Stimulated activated CD8-positive, alpha-beta memory T cell treated with anti-CD3 and anti-CD28 coated beads, Interleukin-2, amount 100 ng/mL, for 48 hours (primary cell): ENCODE measurements at places on chromosomes 16 and 17.

- DNase-seq = peak; percentile 89
These were observed 22.9 kb downstream of the SOCS1 start for GRCh38 chr16:11232852-11233726.

DNA sequence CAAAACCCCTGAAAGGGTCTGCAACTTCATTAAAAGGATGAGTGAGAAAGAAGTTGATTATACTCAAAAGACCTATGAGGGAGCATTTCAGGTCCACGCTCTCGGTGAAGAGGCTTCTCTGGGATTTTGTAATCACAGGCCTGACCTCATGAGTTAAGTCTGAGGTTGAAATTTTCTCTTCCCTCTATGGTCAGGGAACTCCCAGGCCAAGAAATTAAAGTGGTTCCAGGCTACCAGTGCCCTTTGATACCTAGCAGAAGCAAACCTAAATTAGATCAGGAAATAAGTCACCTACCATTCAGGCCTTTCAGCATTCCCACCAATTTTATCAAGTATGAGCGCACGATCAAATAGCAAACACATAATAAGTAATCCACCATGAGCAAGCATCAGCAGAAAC, 27.9 kb downstream of the MBTD1 start:
- DNase-seq = no peak

DNA sequence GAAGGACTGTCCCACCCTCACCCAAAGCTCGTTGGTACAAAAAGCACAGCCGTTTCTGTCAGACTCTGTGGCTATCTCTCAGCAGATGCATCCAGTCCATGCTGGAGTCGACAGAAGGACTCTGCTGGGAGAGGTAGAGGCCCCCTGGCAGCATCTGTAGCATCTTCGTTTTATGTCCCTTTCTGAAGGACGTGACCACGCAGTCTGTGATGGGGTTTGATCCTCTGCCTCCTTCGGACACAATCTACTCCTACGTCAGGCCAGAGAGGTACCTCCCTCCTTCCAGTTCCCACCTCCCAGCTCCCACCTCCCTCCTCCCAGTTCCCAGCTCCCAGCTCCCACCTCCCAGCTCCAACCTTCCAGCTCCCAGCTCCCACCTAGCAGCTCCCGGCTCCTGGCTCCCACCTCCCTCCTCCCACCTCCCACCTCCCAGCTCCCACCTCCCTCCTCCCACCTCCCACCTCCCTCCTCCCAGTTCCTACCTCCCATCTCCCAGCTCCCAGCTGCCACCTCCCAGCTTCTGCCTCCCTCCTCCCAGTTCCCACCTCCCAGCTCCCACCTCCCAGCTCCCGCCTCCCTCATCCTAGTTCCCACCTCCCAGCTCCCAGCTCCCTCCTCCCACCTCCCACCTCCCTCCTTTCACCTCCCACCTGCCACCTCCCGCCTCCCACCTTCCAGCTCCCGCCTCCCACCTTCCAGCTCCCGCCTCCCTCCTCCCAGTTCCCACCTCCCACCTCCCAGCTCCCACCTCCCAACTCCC, 11.4 kb upstream of the MC1R start:
- no peak for DNase-seq

DNA sequence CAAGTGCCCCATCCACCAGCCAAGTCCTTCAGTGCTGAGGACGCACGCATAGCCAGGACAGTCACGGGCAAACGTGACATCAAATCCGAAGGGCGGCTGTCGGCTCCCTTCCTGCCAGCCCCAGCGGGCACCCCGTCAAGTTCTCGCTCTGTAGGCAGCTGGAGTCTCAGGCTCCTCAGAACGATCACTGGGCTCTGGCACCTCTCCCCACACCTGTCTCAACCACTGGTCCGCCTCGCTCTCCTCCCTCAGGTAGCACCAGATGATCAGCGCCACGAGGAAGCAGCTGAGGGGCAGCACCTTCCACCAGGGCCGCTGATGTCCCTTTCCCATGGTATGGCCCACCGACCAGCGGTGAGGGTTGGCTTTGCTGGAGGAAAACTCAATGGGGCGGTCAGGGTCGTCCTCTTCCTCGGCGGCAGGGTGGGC, 422 bp downstream of the UQCC4 start:
- no peak for DNase-seq

DNA sequence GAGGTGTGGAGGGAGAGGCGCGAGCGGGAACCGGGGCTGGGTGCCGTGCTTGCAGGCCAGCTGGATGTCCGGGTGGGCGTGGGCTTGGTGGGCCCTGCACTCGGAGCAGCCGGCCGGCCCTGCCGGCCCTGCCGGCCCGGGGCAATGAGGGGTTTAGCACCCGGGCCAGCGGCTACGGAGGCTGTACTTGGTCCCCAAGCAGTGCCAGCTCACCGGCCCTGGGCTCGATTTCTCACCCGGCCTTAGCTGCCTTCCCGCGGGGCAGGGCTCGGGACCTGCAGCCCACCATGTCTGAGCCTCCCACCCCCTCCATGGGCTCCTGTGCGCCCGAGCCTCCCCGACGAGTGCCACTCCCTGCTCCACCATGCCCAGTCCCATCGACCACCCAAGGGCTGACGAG, 24.7 kb upstream of the GPATCH8 start:
- no peak for DNase-seq

DNA sequence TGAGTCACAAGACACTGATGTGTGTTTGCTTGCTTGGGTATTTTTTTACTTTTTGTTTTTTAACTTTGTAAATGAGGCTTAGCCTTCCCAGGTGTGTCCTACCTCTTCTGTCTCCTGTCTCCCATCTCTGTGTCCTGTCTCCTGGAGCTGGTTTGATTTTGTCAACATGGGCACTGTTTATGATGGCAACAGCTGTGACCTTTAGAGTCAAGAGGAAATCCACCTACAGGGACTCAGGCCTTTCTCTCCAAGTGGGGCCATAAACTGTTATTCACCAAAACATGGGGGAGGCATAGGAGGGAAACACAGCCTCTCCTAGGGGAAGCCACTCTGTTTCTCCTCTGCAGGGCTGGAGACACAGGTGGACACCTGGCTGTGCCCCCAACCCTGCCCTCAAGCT, 13.1 kb upstream of the PLCG2 start:
- no peak for DNase-seq

DNA sequence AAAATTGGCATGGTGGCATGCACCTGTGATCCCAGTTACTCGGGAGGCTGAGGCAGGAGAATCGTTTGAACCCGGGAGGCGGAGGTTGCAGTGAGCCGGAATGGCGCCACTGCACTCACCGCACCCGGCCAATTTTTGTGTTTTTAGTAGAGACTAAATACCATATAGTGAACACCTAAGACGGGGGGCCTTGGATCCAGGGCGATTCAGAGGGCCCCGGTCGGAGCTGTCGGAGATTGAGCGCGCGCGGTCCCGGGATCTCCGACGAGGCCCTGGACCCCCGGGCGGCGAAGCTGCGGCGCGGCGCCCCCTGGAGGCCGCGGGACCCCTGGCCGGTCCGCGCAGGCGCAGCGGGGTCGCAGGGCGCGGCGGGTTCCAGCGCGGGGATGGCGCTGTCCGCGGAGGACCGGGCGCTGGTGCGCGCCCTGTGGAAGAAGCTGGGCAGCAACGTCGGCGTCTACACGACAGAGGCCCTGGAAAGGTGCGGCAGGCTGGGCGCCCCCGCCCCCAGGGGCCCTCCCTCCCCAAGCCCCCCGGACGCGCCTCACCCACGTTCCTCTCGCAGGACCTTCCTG, at the start of gene HBQ1:
Gene HBQ1, plus strand, starts transcription at position 359 of the 575 bp plus-strand sequence. Its CDS starts 28 bp downstream, at position 387.
- no peak for DNase-seq

- no peak for DNase-seq
These were observed 52.1 kb downstream of the BANP start for GRCh38 chr16:88003316-88003715.

DNA sequence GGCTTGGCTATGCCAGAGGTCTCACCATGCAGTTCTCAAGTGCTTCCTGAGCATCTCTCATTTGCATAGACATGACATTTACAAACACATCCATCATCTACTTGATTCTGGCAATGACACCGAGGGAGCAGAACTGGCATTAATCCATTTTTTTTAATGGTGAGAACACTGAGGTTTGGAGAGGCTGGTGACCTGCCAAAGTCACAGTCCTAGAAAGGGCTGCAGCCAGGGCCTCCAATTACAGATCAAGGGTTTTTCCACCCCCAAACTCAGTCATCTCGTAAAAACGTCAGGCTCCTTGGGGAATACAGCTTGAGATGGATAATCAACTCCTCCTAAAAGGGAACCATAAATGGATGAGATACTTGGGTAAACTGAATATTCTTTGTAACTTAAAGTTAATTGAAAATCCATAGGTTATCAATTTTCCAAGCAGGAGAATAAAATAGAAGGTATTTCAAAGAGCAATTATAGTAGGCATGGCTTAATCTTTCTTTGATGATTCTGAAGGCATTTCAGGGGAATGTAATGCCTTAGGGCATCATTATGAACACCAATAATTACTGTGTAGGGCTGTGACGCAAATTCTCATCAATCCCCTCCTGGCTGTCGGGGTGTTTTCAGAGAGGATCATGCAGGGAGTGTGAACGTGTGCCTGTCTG, 9.4 kb upstream of the MEOX1 start:
- no peak for DNase-seq

- no peak for DNase-seq
These were observed 10.9 kb upstream of the SPNS3 start for GRCh38 chr17:4422864-4423263.
